ENCODE measurements at places on chromosomes 16 and 17. TPM values are rescaled to one million over a fixed set of nuclear protein-coding genes. Genes with fewer than 3 reads are reported as not detected.

- DNase-seq = no peak
Measured at GRCh38 chr17:82317394-82318168, at the start of gene CD7. TSS of gene CD7 (minus strand) at chr17:82317608. CDS start at chr17:82317495, 113 bp downstream.

- no peak for DNase-seq
Measured at GRCh38 chr16:55569025-55569424, 2.5 kb downstream of the CAPNS2 start.

- peak; percentile 47 for DNase-seq
Measured at GRCh38 chr17:15944759-15945526, at the start of gene ADORA2B. TSS of gene ADORA2B (plus strand) at chr17:15945130. CDS start at chr17:15945249, 119 bp downstream.

- DNase-seq = no peak
Measured at GRCh38 chr17:50931144-50931908, 65.2 kb upstream of the TOB1 start.

The TMEM92 gene
- not detected for total RNA-seq

GRCh38 chr17:77451245-77451893 is 310.6 kb downstream of the SEC14L1 start:
- DNase-seq = peak; percentile 65

The COPRS gene
- 28.8 TPM for total RNA-seq

The UMOD gene
- not detected for total RNA-seq

The CMTM1 gene
- 0.95 TPM for total RNA-seq

- peak; percentile 30 for DNase-seq
Measured at GRCh38 chr17:8056232-8056975, 17.5 kb downstream of the ALOX15B start.

The RUNDC3A gene
- 0.17 TPM for total RNA-seq

DNA sequence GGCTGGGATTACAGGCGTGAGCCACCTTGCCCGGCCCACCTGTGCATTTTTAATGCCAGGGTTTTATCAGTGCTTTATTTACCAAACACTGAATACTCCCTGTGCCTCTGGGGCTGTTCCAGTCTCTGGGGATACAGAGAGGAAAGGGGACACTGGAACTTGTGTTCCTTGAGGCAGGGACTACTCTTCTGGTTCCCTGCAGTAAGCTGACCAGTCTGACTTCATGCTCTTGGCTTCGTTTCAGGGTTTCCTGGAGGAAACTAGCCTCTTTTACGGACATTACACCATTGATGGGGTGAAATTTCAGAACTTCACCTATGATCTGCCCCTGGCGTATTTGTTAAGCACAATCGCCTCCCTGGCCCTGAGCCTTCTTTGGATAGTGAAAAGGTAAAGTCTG is 37.4 kb upstream of the COQ7 start:
- DNase-seq = no peak

The CDRT15L2 gene
- not detected for total RNA-seq

GRCh38 chr16:180101-180675 is at the start of gene HBQ1:
TSS of gene HBQ1 (plus strand) at chr16:180459. CDS start at chr16:180487, 28 bp downstream.
- DNase-seq = peak; percentile 45

GRCh38 chr17:12406623-12407215 is 259.0 kb upstream of the MYOCD start:
- no peak for DNase-seq

The GUCY2D gene
- not detected for total RNA-seq

- no peak for DNase-seq
Measured at GRCh38 chr17:6248061-6248460, 177.9 kb downstream of the WSCD1 start.

The ADGRG1 gene
- total RNA-seq = 0.13 TPM

The KRT12 gene
- not detected for total RNA-seq

DNA sequence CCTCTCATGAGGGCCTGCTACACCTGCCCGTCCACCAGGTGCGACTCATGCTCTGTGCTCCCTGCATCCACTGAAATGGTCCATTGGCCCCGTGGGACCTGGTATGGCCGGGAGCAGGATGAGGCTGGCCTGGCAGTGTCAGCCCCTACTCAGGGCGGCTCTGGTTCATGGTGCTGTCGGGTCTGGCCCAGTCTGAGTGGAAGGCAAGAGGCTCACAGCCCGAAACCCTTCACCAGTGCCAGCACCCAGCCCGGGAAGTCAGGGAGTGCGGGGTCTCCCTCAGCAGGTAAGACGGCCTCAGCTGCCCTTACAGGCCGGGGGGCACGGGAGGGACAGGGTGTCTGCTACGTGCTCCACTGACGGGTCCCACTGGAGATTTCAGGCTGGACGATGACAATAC is 40.5 kb upstream of the RASD1 start:
- DNase-seq = no peak

- DNase-seq = peak; percentile 66
Measured at GRCh38 chr17:740240-741017, 8.0 kb downstream of the TLCD3A start.

GRCh38 chr17:80154166-80154565 is 7.2 kb upstream of the EIF4A3 start:
- no peak for DNase-seq

The CARHSP1 gene
- total RNA-seq = 27.0 TPM

GRCh38 chr16:85211271-85211801 is 99.1 kb upstream of the CIBAR2 start:
- DNase-seq = no peak

The CACNG1 gene
- not detected for total RNA-seq

DNA sequence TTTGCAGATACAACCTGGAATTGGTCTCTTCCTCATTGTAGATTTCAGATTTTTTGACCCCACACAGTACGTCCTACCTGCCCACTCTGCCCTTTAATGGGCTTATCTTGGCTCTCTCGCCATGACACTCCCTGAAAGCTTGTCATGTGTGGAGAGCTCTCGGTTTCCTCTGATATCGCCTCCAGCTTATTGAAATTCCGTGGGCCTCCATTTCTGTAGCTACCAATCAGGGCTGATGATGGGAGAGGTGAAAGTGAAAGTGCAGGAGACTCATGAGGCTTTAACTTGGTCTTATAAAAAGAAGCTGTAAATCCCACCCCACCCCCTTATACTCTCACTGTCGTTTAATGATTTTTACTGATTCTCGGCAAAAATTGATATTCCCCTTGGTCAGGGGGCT is 17.7 kb downstream of the HOXB1 start:
- DNase-seq = no peak

The TEX14 gene
- total RNA-seq = 0.16 TPM

GRCh38 chr16:84875846-84876245 is 56.1 kb downstream of the CRISPLD2 start:
- no peak for DNase-seq

DNA sequence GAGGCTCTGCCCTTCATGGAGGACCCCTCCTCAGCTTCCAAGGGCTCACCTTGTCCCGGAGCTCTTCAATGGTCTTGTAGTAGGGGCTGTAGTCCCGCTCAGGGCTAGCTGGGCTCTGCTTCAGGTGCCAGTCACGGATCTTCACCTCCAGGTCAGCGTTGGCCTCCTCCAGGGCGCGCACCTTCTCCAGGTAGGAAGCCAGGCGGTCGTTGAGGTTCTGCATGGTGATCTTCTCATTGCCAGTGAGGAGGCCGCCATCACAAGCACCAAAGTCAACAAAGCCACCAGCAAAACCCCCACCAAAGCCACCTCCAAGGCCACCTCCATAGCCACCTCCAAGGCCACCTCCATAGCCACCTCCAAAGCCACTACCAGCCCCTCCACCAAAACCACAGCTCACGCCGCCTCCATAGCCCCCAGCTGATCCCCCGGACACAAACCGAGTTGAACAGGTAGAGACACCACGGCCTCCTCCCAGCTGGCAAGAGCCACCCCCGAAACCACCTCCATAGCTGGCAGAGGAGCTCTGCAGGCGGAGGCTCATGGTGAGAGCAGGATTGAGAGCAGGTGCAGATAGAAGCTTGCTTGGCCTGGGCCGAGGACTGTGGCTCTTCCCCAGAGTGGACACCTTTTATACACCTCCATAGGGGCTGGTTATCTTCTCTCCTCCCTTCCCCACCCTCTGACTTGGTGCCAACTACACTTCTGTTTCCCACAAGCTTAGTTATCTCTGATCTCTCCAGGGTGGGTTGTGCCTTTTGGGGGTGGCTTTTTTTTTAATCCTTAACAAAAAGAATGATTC is at the start of gene KRT13:
KRT13 (minus strand) TSS at position 606 of the 802 bp plus-strand sequence; CDS start at position 544, 62 bp downstream.
- no peak for DNase-seq

The ST6GALNAC1 gene
- not detected for total RNA-seq

The RND2 gene
- 0.13 TPM for total RNA-seq

DNA sequence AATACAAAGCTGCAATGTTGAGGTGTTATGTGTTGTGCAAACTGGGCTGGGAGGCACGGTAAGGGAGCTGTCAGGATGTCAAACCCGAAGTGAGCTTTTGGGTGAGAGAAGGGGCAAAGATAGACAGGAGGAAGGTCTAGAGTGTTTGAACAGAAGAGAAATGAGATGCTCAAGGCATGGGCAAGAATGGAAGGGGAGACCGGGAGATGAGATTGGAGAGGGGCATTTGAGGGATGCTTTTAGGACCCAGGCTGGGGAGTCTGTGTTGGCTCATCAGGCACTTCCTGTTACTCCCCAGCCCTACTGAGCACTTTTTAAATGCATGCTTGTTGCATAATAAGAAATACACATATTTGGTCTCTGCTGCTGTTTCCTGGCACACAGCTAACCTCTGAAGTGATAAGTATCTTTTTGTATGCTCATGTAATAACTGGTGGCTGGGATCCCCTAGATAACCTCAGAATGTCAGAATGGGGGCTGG is 13.7 kb downstream of the UNC45B start:
- DNase-seq = no peak

The AIPL1 gene
- not detected for total RNA-seq

All from activated B cell treated with CpG ODN at 0.5 μM for 24 hours (primary cell).